ENCODE measurements at places on chromosomes 1 and 21. TPM values are rescaled to one million over a fixed set of nuclear protein-coding genes. Genes with fewer than 3 reads are reported as not detected.

Gene GBP7
- total RNA-seq = not detected

Gene GBP3
- 13.2 TPM for total RNA-seq

Gene FAM151A
- not detected for total RNA-seq

Gene MAB21L3
- 0.22 TPM for total RNA-seq

Gene FCRLB
- 2.7 TPM for total RNA-seq

Gene OR14K1
- total RNA-seq = not detected

Gene VSIG8
- total RNA-seq = not detected

Gene CAP1
- total RNA-seq = 210 TPM

Gene SLC45A3
- 0.44 TPM for total RNA-seq

Gene OR2L5
- total RNA-seq = not detected

Gene SYDE2
- total RNA-seq = 10.5 TPM

Gene OR6P1
- total RNA-seq = not detected

Gene FCRL6
- total RNA-seq = 0.90 TPM

Gene CCT8
- 70.5 TPM for total RNA-seq

Gene RAB29
- 14.7 TPM for total RNA-seq

Gene RXFP4
- not detected for total RNA-seq

Gene PUSL1
- total RNA-seq = 18.0 TPM

Gene RNF207
- 43.8 TPM for total RNA-seq

Gene NMNAT2
- 1.0 TPM for total RNA-seq

Gene DCDC2B
- total RNA-seq = not detected

Gene ID3
- 263 TPM for total RNA-seq

Gene ATP6V1G3
- total RNA-seq = not detected

Gene AADACL3
- not detected for total RNA-seq

Gene F3
- total RNA-seq = 126 TPM

Gene CD1B
- not detected for total RNA-seq

Gene ZFP69B
- 0.44 TPM for total RNA-seq

Gene CYP4A22
- 4.5 TPM for total RNA-seq

Gene SELP
- 11.4 TPM for total RNA-seq

All from tibial nerve (tissue), 4 donors.